Gastroesophageal sphincter (tissue), 4 donors: ENCODE measurements at places on chromosomes 12 and 14. TPM values are rescaled to one million over a fixed set of nuclear protein-coding genes. Genes with fewer than 3 reads are reported as not detected.

DNA sequence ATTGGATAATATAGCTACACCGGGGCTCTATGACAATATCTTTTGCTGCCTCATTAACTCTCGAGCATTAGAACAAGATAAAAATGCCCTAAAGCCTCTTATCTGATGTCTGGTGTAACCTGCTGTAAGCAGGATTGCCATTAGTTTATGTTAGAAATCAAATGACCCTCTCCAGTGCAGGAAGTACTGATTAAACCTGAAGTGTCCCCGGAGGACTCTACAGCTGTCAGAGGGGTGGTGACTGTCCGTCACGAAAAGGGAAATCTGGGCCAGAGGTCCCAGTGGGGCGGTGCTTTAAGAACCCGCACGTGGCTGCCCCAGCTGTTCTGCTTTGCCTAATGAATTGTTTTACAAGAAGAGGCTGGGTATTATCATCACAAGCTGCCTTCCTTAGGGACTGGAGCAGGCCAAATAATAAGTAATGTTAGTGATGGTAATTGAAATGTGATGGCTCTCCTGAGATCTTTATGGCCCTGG lies 55.7 kb downstream of the LIN52 start:
- ATAC-seq, result peak; percentile 83

DNA sequence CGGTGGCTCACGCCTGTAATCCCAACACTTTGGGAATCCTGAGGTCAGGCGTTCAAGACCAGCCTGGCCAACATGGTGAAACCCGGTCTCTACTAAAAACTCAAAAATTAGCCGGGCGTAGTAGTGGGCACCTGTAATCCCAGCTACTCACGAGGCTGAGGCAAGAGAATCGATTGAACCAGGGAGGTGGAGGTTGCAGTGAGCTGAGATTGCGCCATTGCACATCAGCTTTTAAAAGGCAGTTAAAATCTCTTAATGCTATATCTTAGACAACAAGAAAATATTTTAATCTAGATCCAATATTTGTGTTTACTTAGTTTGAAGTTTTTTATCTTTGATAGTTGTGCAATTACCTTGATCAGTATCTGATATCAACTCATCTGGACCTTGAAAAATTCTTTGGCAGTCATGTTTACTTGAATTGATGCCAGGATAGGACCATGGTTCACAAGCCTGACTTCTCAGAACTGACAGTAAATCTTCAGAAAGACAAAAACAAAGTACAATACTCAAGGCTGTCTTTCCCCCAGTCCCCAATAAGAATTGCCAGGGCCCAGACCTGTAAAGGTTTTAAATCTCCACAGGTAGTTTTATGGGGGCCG lies 135.0 kb upstream of the AEBP2 start:
- ATAC-seq, result no peak

The PLCZ1 gene
- total RNA-seq, result not detected

GRCh38 chr12:82527165-82527780 lies 159.4 kb upstream of the TMTC2 start:
- ATAC-seq, result no peak

The CATSPERB gene
- total RNA-seq, result 4.8 TPM

The G2E3 gene
- total RNA-seq, result 14.5 TPM

GRCh38 chr14:100560471-100560870 lies 26.7 kb downstream of the BEGAIN start:
- ATAC-seq, result no peak

- ATAC-seq, result peak; percentile 41
Measured at GRCh38 chr14:52091928-52092327, 23.1 kb upstream of the NID2 start.

The GPR132 gene
- 2.0 TPM for total RNA-seq

DNA sequence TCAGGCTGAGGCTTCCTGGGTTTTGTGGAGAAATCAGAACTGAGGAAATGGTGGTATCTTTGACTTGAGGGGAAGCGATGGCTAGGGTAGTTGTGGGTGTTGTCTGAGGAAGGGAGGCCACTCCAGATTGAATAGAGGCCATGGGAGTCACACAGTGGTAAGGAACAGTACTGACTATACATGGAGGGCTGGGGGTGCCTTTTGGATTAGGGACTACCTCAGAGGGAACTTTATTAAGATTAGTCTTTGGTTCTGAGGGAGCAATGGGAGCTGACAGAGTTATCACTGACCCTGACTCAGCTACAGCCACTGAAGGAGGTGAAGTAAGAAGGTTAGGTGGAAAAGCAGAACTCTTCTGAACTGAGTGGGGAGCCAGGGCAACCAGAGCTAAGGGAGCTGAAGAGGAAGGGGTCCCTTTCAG lies 4.4 kb downstream of the NACA start:
- no peak for ATAC-seq

The PIK3C2G gene
- total RNA-seq, result not detected

GRCh38 chr12:13536219-13536910 lies 339.8 kb downstream of the EMP1 start:
- ATAC-seq, result no peak

- ATAC-seq, result no peak
Measured at GRCh38 chr14:72311516-72311915, 379.3 kb downstream of the RGS6 start.

The LRTM2 gene
- not detected for total RNA-seq

DNA sequence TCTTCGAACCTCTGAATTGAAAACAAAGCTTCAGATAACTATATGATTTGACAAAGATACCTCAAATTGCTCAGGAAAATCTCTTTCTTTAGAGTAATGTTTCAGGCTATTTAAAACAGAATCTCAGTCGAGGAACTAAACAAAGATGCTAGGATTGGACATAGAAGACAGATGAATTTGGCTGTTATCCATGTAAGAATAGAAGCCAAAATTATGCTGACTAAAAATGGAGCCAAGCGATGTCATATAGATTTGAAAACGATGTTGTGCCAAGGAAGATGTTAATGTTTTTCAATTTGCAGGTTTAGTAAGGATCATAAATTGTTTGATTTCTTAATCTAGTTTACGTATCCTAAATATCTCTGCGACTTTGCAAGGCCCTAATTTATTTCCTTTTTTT lies 295.9 kb downstream of the FOXG1 start:
- ATAC-seq, result no peak

- no peak for ATAC-seq
Measured at GRCh38 chr12:114903083-114903691, 219.2 kb upstream of the TBX3 start.

GRCh38 chr14:99181804-99182520 lies 90.0 kb downstream of the BCL11B start:
- no peak for ATAC-seq

- ATAC-seq, result no peak
Measured at GRCh38 chr14:59782760-59783159, 87.8 kb downstream of the RTN1 start.

DNA sequence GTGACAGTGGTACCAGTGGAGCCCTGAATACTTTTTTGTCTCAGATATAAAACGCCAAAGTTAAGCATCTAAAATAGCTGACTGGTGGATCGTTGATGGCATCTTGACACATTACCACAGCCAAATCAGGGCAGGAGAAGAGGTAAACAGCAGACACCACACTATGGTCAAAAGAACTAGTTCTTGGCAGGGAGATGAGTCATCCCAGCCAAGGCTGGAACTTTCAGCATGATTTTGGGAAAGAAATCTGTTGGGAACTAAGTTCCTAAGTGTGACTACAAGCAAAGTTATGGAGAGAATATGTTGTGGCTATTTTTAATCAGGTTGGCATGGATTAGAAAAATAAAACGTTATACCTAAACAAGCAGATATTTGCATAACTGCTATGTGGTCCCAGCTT lies 36.9 kb downstream of the LGR5 start:
- ATAC-seq, result peak; percentile 24

The PZP gene
- not detected for total RNA-seq

DNA sequence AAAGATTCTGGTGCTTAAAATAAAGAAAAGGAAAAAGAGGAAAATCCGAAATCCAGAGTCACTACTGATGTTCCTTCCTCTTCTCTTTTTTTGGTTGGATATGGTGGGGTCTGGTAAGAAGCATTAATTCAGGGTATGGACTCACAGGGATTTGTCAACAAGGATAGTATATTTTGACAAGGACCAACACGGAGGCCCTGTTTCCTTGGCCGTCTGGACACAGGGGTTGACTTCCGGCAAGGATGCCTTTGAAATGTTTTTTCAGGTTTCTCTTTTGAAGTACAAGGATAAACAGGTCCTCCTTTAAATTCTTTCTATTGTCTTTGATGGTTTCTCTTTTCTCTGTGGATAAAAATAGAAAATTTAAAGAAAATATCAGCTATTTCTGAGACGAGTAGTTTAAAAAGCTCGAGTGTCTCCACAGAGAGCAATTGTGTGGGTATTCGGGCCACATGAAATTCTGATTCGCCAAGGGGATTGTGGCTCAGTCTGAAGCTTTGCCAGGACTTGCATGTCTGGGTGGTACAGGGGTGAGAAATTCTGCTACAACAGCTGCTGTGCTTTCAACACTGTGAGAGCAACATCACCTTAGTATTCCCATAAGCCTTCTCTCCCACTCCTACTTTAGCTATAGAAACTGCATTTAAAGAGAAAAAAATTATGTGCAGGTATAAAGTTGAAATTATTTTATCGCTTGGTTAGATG lies 88.5 kb upstream of the CSRP2 start:
- no peak for ATAC-seq

- no peak for ATAC-seq
Measured at GRCh38 chr12:107864235-107864634, 89.7 kb downstream of the ASCL4 start.

- ATAC-seq, result no peak
Measured at GRCh38 chr14:76976240-76977005, 52.1 kb downstream of the IRF2BPL start.

The HOXC12 gene
- total RNA-seq, result not detected

The RDH16 gene
- total RNA-seq, result not detected

The PMCH gene
- total RNA-seq, result not detected

DNA sequence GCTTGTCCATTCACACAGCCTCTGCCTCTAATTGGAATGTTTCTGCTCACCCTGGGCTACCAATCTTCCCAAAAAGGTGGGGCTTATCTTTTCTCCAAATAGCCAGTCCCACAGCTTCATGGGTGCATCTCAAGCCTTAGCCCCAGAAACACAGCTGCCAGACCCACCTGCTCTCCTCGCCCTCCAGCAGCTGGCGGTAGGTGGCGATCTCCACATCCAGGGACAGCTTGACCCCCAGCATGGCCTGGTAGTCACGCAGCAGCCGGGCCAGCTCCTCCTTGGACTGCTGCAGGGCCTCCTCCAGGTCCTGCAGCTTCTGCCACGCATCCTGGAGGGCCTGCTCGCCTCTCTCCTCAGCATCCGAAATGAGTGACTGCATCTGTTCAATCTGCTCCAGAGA lies 11.1 kb downstream of the KRT77 start:
- ATAC-seq, result no peak

- ATAC-seq, result no peak
Measured at GRCh38 chr14:49033131-49033530, 553.0 kb downstream of the RPS29 start.

- no peak for ATAC-seq
Measured at GRCh38 chr12:101870925-101871324, 6.5 kb upstream of the DRAM1 start.

- no peak for ATAC-seq
Measured at GRCh38 chr12:98903875-98904274, 258.8 kb downstream of the APAF1 start.

The KSR2 gene
- under 0.01 TPM for total RNA-seq
